ENCODE measurements at places on chromosomes 3 and 15.

GRCh38 chr3:37400355-37400754 is 226.0 kb upstream of the LRRFIP2 start:
- no peak for DNase-seq

DNA sequence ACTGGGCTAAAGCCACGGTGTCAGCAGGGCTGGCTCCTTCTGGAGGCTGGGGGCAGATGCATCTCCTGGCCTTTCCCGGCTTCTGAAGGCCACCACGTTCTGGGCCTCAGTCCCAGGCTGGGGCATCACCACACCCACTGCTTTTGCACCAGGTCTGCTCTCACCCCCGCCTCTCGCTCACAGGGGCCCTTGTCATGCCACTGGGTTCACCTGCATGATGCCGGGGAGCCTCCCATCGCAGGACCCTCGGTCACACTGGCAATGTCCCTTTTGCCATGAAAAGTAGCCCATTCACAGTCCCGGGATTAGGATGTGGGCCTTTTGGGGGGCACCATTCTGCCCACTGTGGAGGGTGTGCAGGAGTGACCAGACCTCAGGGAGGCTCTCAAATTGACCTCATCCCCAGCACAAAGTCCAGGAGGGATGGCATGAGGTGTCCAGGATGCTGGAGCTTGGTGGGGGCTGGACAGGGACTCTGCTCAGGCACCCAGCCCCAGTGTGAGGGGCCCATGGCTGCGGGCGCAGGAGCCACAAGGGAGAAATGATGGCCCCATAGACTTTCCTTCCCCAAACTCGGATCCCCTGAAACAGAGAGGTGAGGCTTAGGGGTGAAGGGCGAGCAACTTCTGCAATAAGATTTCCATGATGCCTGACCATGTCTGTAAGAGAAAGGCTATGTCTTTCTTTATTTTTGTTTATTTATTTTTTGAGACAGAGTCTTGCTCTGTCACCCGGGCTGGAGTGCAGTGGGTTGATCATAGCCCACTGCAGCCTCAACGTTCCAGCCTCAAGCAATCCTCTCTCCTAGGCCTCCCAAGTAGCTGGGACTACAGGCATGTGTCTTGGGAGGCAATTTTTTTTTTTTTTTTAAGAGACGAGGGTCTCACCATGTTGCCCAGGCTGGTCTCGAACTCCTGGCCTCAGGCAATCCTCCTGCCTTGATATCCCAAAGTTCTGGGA is 189.1 kb downstream of the GOLGA6L6 start:
- no peak for DNase-seq

GRCh38 chr15:38680775-38681174 is 116.2 kb upstream of the RASGRP1 start:
- no peak for DNase-seq

- DNase-seq, result no peak
Observed at GRCh38 chr15:101307048-101307896, 12.2 kb upstream of the SNRPA1 start.

- DNase-seq, result no peak
Observed at GRCh38 chr3:50515565-50516439, 12.4 kb upstream of the CACNA2D2 start.

- no peak for DNase-seq
Observed at GRCh38 chr3:152043620-152044019, 170.2 kb downstream of the SUCNR1 start.

GRCh38 chr3:59759298-59760031 is 709.6 kb upstream of the CFAP20DC start:
- no peak for DNase-seq

- no peak for DNase-seq
Observed at GRCh38 chr15:55758580-55758986, 15.6 kb upstream of the PRTG start.

DNA sequence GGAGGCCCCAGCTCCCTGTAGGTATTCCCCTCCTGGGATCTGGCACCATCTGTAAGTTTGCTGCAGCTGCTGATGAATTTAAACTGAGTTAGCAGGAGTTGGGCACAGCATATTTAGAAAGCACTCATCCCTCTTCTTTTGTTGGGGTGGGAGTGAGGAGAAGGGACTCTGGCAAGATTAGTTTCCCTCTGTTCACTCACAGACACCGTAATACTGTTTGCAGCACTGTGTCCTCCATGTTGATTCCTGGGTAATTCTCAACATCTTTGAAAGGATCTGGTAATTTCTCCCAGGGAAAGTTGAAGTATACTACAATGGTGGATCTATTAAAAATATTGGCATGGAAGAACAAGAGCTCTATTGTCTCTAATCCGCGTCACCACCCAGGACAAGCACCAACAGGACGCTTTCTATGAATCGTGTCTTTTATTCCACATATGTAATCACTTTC is 173.3 kb downstream of the RBMS3 start:
- DNase-seq, result no peak

- no peak for DNase-seq
Observed at GRCh38 chr3:39101022-39101689, 6.3 kb downstream of the GORASP1 start.

GRCh38 chr15:71939981-71940588 is 129.7 kb downstream of the NR2E3 start:
- no peak for DNase-seq

DNA sequence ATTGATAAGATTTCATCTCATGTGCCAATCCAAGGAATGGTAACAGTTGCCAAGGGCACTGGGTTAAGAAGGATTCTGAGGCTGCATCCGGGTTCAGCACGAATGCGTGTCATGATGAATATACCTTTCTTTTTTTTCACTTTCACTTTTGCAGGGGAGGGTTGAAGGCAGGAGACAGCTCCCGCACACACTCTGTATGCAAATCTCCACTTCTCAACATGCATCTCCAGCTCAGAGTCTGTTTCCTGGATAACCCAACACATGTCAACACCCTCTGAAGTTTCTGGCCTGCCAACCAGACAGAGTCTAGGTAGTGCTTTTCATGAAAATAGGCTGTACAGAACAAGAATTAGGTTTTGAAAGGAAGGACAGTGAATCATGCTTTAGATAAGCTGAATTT is 21.6 kb downstream of the B4GALT4 start:
- no peak for DNase-seq

DNA sequence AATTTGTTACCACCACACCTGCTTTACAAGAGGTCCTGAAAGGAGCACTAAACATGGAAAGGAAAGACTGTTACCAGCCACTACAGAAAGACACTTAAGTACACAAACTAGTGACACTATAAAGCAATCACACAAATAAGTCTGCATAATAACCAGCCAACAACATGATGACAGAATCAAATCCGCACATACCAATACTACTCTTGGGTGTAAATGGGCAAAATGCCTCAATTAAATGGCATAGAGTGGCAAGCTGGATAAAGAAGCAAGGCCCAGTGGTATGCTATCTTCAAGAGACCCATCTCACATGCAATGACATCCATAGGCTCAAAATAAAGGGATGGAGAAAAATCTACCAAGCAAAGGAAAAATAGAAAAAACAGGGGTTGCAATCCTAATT is 106.8 kb upstream of the PRR23C start:
- DNase-seq, result no peak

DNA sequence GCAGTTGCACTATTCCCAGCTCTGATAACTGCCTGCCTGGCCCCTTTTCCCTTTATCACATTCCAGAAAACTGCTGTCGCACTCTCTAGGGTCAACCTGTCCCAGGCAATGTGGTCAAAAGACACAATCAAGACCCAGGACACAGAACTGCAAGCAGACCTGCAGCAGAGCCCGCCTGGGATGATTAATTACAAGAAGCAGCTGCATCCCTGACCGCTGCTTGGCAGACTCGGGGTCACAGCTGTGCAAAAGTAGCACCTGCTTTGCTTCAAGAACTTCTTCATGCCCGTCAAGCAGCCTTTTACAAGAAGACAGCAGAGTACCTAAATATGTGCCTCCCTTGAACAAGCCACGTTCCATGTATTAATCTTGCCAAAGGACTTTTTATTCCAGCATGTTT is 120.0 kb upstream of the ST8SIA2 start:
- DNase-seq, result no peak

GRCh38 chr3:57397175-57398026 is 104.9 kb upstream of the ASB14 start:
- DNase-seq, result peak; percentile 12

- DNase-seq, result no peak
Observed at GRCh38 chr3:194121891-194122631, 13.9 kb upstream of the HES1 start.

DNA sequence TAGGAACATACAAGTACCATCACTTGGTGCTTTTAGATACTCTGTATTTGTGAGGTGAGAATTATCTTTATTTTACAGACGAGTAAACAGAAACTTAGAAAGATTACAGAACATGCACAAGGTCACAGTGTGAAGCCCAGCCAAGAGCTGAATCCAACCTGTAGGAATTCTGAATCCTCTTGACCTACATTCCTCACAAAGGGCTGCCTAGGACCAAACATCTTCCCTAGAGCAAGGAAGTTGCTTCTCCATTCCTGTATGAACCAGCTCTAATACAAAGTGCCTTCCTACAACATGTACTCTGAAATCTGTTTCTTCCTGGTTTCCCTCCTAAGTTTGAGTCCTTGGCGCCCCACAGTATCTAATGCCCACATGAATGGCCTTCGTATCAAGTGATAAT is 2.9 kb downstream of the HDGFL3 start:
- DNase-seq, result no peak

- no peak for DNase-seq
Observed at GRCh38 chr15:89023311-89023961, 64.8 kb upstream of the ABHD2 start.

DNA sequence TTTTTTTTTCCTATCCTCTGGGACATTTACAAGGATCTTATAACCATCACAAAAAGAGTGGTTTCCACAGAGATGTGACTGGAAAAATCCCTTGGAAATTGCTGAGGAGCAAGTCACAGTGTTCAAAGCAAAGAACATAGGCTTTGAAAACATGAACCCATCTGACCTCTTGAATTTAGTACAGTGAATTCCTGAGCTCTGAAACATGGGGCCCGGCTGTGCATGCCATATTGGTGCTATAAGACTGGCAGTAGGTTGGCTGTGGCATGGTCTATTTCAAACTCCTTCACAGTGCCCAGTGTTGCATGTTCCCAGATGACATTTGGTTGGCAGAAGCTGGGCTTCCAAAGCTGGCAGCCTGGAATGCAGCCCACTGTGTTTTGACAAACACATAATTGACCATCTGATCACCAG is 202.2 kb downstream of the TIGIT start:
- no peak for DNase-seq

DNA sequence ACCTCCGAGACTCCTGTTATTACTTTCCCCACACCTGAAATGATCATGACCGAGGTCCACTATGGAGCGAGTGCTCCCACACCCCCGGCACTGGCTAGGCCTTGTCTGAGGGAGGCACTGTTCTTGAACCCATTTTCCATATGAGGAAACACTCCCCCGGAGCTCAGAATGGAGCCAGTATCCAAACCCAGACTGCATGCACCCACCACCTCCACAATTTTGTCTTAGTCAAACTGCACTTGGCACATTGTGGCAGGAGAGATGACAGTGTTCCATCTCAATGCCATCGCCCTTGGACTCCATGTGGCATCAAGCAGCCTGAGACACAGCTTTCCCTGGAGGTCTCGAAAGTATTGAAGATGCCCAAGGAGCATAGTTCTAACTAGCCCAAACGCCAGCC is 154.1 kb downstream of the NUP210 start:
- DNase-seq, result no peak

Measured in activated CD4-positive, CD25-positive, alpha-beta regulatory T cell (primary cell).